T-helper 2 cell treated with Interferon-gamma antibody and Interleukin-4, amounts not matched to agents 5 μg/mL and 100 μg/mL, for 36 hours (primary cell): ENCODE measurements at places on chromosomes 7 and 10.
A peak's percentile ranks its signal among the peaks of the same experiment; 100 is the strongest.

DNA sequence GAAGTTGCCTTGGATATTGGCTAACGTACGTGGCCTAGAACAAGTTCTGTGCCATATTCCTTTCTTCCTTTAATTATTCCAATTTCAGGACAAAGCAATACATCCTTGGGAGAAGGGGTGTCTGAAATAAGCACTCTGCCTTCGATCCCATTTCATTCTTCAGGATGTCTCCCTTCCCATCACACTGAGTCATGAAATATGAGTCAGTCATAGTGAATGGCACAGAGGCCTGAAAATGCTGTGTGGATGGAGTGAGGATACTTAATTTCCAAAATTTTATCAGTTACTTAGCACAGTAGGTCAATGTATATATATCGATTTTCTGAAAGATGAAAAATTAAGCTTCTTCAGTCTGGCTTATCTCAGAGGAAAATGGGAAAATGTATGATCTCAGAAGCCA lies 19.5 kb downstream of the EVX1 start:
- no peak for DNase-seq

DNA sequence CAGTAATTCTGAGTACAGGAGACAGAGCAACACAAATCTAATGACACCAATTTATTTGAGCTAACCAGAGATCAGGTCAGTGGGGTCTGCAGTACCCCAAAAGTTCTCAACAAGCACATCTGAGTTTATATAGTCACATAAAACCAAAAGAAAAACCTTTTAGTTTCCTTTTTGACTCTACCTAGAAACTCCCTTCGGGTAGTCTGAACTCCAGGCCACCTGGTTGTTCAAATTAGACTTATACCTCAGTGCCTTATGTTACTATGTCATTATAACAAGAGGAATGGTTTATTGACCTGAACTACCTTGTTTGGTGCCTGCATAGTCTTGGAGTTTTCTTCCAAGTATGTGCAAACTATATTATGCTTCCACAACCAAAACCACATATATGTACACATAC lies 14.6 kb downstream of the ZCWPW1 start:
- DNase-seq, result no peak

GRCh38 chr10:83953589-83953988 lies 185.7 kb upstream of the GHITM start:
- DNase-seq, result no peak

- DNase-seq, result no peak
These were observed 72.9 kb upstream of the GRID1 start for GRCh38 chr10:86439544-86439943.

DNA sequence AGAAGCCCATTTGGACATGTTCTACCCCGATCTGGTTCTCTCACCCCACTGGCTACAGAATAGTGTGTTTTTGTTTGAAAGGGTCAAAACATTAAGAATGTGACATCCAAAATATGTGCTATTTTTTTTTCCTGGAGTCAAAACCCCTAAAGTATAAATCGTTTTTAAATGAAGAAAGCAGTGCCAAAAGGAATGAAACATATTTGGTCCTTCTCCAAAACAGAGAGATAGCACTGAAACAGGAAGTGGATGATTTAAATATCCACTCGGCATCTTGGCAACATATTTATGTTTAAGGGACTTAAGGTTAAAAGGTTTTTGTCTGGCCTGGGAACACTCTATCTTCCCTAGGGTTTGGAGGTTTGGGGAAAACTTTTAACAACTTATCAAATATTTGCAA lies 32.3 kb downstream of the CALD1 start:
- DNase-seq, result no peak

- DNase-seq, result peak; percentile 33
These were observed 1.2 kb downstream of the MARCHF5 start for GRCh38 chr10:92291921-92292845.

DNA sequence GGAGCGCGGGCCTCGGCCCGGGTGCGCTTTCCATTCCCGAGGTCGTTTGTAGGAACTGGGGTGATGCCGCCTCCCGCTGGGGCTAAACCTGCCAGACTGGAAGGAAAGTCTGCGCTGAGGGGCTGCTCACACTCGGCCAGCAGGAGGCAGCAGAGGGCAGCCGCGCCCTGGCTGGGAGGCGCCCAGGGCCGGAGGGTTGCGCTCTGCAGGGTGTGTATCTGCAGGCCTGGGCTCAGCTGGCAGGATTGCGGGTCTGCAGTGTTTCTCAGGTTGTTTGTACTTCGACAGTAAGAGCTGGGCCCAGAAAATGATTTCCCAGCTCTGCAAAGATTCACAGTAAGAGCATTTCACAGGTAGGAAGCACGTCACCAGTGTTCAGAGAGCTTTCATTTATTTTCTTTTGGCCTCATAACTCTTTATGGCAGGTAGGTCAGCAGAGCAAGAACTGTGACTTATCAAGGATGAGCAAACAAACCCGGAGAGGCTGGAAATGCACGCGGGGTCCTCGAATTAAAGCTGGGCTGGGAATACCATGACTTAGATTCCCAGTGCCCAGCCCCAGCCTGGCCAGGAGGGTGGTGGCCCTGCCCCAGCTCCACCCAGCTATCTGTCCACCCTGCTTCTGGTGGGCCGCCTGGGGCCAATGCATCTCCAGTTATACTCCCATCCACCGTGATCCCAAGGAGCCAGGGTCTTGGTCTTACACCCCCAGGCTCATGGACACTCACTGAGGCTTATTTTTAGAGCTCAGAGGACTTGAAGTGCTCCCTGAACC lies 15.2 kb upstream of the PPP2R2D start:
- peak; percentile 72 for DNase-seq

DNA sequence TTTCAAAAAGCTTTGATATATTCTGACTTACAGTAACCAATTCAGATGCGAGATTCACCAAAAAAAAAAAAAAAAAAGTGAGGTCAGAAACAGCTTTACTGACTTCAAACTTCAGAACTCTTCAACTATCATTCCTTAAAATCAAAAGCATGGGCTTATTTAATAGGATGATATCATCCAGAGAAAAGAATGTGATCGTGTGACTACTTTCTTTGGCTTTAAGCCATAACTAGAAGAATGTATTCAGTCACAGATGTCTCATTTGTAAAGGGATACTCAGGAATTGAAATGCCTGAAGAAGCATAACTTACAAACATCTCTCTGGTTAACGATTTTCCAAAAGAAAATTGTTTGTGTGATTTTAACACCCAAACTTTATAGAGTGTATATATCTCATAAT lies 11.5 kb downstream of the TPK1 start:
- no peak for DNase-seq

GRCh38 chr7:868189-868486 lies 8.2 kb upstream of the GET4 start:
- DNase-seq, result no peak

GRCh38 chr7:9505516-9505915 lies 1072.1 kb downstream of the NXPH1 start:
- DNase-seq, result no peak

DNA sequence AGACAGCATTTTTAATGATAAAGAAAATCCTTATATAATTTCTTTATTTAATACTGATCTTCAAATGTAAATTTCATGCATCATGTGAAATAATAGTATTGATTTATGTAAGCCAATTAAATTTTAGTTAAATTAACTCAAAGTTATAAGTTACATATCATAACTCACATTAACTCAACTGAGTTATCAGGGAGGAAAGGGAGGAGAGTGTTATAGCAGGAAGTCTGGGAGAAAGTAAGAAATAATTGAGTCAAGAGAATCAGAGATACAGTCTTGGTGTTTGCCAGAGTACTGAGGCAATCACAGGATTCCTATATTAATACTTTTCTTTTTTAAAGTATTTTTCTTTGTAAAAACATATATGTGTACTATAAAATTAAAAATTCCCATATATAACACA lies 4.0 kb downstream of the BICC1 start:
- no peak for DNase-seq

GRCh38 chr10:95783741-95784140 lies 27.8 kb downstream of the ENTPD1 start:
- no peak for DNase-seq

DNA sequence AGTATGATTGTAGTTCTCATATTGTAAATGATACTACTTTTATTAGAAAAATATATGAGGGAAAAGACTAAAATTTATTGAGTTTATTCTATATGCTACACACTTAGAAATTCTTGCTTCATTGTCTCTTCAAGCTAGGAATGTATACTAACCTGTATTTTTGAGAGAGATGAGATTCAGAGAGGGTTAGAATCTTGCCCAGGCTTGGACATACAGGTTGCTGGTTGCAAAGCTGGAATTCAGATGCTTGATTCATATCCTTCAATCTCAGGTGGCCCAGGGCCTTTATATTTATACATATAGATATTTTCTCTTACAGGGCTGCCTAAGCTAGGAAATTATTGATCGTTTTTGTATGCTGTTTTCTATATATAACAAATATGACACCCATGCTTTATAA lies 324.2 kb downstream of the CDK14 start:
- DNase-seq, result no peak

DNA sequence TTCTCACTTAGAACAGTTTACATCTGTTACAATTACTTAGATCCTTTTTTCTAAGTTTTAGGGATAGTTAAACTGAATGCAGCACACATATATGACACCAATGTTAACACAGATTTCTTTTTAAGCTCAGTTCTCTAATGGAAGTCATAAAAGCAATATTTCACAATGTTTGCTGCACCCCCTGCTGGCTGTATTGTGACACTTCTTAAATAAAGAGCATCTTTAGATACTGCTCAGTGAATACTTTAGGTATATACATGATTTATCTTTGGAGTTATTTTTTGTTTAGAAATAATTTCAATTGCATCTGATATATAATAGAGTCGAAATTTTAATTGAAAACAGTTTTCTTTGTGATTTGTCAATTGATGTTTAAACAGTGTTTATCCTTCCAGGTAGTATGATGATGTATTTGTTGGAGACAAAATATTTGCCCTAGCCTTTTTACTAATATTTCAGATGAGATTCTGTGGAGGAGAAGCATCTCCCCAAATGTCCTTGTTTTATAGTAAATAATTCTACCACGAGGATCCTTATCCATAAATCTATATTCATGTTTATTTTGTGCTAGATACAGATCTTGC lies 174.4 kb downstream of the ST7 start:
- DNase-seq, result no peak

DNA sequence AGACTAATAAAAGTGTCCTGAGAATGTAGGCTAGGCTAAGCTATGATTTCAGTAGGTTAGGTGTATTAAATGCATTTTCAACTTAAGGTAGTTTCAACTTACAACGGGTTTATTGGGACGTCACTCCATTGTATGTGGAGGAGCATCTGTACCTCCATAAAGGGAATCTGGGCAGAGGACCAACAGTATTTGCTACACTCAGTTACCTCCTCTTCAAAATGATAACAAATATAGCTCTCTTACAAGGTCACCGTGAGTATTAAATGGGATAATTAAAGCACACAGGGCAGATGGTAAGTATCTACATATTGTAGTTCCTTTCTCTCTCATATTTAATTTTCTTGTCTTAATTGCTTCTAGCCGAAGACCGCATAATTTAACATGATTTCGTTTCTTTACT lies 59.0 kb upstream of the FGL2 start:
- no peak for DNase-seq

DNA sequence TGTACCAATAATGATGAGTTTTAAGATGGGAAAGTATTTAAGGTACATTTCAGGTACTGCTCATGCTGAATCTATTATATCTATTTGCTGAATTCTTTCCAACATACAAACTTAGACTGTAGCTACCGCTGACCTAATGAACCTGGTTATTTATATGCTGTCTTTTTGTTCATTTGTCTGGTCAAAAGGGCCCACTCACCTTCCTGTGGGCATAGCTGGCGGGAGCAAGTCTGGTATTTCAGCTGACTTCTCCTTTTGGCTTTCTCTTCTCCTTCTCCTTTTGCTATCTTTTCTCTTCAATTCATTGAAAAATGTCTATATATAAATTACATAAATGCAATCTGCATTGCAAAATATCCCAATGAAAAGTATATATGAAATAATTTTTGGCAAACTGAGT lies 9.5 kb downstream of the PLXDC2 start:
- DNase-seq, result no peak

GRCh38 chr7:65840446-65840845 lies 32.4 kb upstream of the VKORC1L1 start:
- DNase-seq, result no peak

DNA sequence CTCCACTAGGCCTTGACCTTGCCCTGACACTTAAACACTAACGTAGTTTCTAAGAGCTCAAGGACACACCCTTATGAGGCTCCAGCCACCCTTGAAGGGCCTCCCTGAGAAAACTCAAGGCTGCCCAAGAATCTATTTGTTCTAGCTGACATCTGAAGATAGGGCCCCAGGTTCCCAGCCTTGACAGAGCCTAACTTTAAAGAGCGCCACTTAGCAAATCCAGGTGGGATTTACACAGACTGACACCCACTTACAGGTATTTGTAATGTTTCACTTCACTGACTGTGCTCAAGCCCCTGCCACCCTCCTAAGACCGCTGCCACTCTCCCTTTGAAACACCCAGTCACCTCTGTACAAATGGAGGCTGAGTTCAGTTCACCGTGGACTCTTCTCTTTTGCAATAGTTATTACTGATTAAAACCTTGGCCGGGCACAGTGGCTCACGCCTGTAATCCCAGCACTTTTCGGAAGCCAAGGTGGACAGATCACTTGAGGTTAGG lies 90.4 kb downstream of the SVOPL start:
- no peak for DNase-seq

DNA sequence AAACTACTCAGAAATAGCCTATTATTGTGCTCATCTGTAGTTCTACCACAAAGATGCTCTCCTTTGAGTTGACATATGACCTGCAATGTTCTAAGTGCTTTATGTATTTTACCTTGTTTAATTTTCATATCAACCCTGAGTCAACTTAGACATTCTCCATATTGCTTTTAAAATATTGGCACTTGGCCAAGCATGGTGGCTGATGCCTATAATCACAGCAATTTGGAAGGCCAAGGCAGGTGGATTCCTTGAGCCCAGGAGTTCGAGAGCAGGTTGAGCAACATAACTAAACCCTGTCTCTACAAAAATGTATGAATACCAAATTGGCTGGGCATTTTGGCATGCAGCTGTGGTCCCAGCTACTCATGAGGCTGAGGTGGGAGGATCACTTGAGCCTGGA lies 50.6 kb downstream of the PRKG1 start:
- no peak for DNase-seq

DNA sequence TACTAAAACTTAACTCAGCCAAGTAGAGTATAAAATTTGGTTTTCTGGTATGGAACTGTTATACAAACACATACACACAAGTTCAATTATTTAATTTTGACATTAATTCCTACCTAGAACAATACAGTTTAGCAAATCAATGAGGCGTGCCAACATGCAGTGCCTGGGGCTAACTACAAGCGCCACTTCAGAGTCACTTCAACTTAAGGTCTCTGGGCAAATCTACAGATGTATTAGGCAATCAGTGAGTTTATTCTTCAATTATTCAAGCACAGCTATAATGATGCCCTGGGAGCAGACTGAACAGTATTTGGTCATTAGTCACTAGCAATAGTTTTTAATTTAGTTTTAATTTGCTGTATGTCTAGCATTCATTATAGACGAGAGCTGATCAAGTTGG lies 51.6 kb downstream of the HIBADH start:
- DNase-seq, result no peak

DNA sequence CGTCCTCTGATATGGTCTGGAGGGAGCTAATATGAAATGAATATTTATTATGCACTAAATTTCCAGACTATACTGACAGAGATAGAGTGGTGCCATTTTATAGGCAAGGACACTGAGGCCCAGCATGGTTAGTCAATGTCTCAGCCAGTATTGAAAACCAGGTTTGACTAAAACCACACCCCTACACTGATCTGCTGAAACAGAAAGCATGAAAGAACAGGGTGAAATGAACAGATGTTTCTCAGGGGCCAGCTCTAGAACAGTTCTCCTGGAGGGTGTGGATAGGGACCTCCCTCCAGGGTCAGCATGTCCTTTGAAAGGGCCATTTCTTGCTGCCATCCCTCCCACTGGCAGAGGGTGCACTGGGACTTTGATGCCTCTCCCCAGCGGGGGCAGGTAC lies 700.5 kb downstream of the GRID1 start:
- no peak for DNase-seq
